Calu3 (cell line): ENCODE measurements at places on chromosomes 3 and 15. TPM values are rescaled to one million over a fixed set of nuclear protein-coding genes. Genes with fewer than 3 reads are reported as not detected.

GRCh38 chr3:160454995-160455394, 5.4 kb upstream of the TRIM59 start:
- no peak overlapping the region for H3K4me3 ChIP-seq
- no peak overlapping the region for H3K27ac ChIP-seq
- peaks cover 10% of the 10 kb centered on the region for H3K4me1 ChIP-seq
- no peak for DNase-seq
- H3K27me3 ChIP-seq: peaks cover 19% of the 10 kb centered on the region
- H3K36me3 ChIP-seq: peaks cover 6% of the 10 kb centered on the region

DNA sequence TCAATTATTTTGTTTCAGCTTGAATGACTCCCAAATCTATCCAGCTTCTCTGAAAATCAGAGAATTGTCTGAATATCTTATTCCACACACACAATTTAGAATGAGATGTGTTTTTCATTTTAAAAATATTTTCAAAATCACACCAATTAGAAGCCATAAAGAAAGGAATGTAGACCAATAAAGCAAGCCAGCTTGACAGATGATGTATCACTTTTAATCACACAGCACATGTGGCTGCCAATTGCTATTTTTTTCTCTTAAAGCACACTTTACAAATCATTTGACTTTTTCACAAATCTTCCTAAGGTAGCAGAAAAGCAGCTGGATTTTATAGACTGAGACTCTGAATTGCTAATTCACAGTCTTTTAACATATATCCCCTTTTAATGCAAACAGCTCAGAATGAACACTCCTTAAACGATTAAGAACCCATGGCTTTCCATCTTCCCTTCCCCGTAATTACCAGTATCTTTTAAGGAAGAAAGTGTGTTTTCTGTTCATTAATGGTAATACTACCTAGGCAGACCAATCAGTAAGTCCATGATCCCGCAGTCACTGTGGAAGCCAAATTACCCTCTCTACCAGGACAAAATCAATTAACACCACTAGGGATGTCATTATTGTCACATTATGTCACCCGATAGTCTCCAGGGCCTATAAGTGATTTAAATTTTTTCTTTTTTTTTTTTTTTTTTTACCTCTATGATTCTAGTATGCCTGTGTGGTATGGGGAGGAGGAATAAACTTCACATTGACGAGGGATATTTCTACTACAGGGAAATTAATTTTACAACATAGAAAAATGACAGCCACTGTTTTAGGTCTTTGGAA, 250.0 kb upstream of the VEPH1 start:
- H3K27me3 ChIP-seq: peaks cover 8% of the 10 kb centered on the region
- no peak for DNase-seq
- H3K27ac ChIP-seq: no peak overlapping the region
- H3K36me3 ChIP-seq: no peaks in the 10 kb centered on the region
- H3K4me1 ChIP-seq: no peaks in the 10 kb centered on the region

- H3K4me3 ChIP-seq: no peak overlapping the region
- no peak for DNase-seq
- H3K27ac ChIP-seq: no peak overlapping the region
- no peaks in the 10 kb centered on the region for H3K36me3 ChIP-seq
These were observed 54.0 kb downstream of the KCNH8 start for GRCh38 chr3:19202303-19202702.

DNA sequence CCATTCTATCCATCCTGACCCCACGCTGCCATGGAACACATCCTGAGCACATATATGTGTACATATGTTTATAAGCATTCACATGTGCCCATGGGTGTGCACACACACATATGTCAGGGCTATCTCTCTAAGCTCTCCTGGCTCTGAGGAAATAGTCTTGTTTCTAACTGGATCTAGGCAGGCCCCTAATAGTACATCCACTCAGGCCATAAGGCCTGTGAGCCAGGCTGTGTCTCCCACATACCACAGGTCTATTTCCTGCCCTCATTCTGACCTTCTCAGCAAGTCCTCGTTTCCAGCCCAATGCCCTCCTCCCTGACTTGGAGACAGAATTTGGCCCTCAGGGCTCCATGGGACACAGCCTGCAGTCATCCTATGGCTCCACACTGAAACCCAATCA, 284.8 kb upstream of the CTNNB1 start:
- no peaks in the 10 kb centered on the region for H3K27me3 ChIP-seq
- H3K27ac ChIP-seq: no peak overlapping the region
- H3K4me3 ChIP-seq: no peak overlapping the region
- DNase-seq: no peak
- H3K4me1 ChIP-seq: peaks cover 30% of the 10 kb centered on the region
- no peaks in the 10 kb centered on the region for H3K36me3 ChIP-seq

DNA sequence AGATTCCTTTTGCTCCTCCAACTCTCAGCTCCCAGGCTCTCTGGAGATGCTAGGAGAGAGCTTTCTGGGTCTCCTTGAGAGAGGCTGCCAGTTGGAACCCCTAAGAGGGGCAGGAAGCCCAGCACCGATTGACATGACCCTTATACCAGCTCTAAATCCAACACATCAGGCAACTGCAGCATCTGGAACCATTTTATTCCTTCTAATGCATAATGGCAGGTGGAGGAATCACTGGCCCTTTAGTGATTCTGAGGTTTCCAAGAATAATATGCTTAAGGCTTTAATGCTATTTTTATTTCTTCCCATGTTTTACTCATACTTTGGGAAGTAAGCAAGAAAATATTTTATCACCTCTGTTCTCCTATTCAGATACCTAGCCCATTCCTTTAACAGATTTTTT, 60.3 kb upstream of the TEX264 start:
- H3K36me3 ChIP-seq: no peaks in the 10 kb centered on the region
- no peak overlapping the region for H3K27ac ChIP-seq
- H3K4me1 ChIP-seq: no peaks in the 10 kb centered on the region

- no peaks in the 10 kb centered on the region for H3K27me3 ChIP-seq
- H3K36me3 ChIP-seq: no peaks in the 10 kb centered on the region
- no peak for DNase-seq
- H3K27ac ChIP-seq: no peak overlapping the region
These were observed 239.1 kb downstream of the ISL2 start for GRCh38 chr15:76575679-76576078.

DNA sequence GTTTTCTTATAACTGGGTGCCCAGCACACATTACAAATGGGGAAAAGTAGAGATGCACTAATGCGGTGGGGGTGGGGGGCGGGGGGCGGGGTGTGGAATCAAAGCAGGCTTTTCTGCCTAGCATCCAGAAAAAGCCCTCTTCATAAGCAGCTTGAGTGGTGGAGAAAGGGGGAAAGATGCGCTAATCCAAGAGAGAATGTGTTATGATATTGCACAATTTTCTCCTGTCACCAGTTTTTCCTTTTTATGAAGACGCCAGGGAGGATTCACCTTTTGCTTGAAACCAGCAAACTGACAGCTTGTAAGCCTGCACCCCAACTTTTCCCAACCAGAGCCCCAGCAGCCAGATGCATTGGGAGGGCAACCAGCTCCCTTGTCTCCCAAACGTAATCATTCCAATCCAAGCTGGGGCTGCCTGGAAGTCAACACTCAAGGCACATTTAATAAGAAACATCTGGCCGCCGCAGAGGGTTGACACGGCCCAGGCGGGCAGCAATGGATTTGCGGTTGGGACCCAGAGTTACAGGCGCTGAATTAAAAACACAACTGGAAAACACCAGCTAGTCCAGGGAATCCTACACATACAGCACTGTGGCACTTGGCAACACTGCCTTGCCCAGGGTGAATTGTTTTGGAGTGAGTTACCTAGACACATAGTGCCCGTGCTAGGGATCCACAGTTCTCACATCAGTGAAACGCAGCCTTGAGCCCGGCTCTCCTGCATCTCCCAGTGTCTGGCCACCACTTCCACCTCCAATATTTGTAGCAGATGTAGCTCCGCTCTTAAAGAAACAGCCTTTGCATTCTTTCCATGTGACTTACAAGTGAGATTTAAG, 218.5 kb upstream of the PRICKLE2 start:
- no peak overlapping the region for H3K27ac ChIP-seq
- H3K27me3 ChIP-seq: peaks cover 21% of the 10 kb centered on the region
- peaks cover 6% of the 10 kb centered on the region for H3K36me3 ChIP-seq
- no peak for DNase-seq
- peaks cover 15% of the 10 kb centered on the region for H3K4me1 ChIP-seq

DNA sequence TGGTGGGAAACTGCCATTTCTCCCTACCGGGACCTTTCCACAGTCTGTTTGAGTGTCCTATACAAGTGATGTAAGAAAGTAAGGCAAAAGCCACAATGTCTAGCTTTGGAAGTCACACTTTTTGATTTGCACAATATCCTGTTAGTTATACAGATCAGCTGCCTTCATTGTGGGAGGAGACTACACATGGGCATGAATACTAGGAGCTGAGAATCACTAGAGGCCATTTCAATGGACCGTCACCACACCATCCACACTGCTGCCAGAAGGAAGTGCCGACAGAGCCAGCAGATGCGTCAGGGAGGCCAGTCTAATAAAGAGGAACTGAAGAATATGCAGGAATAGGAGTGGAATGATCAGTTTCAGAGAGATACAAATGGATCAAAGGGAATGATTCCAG, 65.8 kb downstream of the SCN11A start:
- no peaks in the 10 kb centered on the region for H3K36me3 ChIP-seq
- peaks cover 30% of the 10 kb centered on the region for H3K27me3 ChIP-seq
- DNase-seq: no peak
- H3K4me3 ChIP-seq: no peak overlapping the region

DNA sequence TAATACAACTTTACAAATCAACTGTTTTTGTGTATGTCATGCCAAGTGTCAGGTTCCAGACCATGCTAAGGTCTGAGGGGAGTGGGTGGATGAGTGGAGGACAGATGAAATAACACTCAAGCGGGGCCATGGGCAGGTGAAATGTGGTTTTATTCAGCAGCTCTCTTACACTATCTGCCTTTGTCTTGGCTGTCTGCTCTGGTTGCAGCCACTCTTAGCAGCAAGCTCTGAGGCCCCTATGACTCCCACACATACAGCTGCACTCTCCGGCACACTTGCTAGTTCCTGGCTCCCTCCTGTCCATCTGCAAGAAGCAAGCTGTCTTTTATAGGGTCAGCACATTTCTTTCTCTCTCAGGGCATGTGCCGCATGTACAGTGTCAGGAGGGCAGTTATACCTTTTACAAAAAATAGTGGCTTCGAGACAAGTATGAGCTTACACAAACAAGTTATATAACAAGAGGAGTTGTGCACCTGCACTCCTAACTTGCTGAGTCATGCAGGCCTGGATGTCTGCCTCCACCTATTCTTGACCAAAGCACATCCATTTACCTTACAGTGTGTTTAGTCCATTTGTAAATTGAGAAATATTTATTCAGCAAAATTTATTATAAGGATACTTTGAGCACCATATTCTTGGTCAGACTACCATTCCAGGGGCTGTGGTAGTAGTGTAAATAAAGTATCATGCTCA, 683.7 kb upstream of the CBLB start:
- no peaks in the 10 kb centered on the region for H3K27me3 ChIP-seq
- H3K27ac ChIP-seq: no peak overlapping the region
- no peak overlapping the region for H3K4me3 ChIP-seq
- no peaks in the 10 kb centered on the region for H3K4me1 ChIP-seq

- no peak overlapping the region for H3K27ac ChIP-seq
- H3K36me3 ChIP-seq: no peaks in the 10 kb centered on the region
- H3K27me3 ChIP-seq: no peaks in the 10 kb centered on the region
- no peaks in the 10 kb centered on the region for H3K4me1 ChIP-seq
- no peak overlapping the region for H3K4me3 ChIP-seq
These were observed 118.4 kb upstream of the ROBO1 start for GRCh38 chr3:79886204-79886603.

GRCh38 chr3:64354221-64354620, 129.0 kb upstream of the PRICKLE2 start:
- no peaks in the 10 kb centered on the region for H3K27me3 ChIP-seq
- H3K4me1 ChIP-seq: peaks cover 24% of the 10 kb centered on the region
- H3K27ac ChIP-seq: no peak overlapping the region
- no peaks in the 10 kb centered on the region for H3K36me3 ChIP-seq
- no peak for DNase-seq

- no peak overlapping the region for H3K27ac ChIP-seq
- no peak for DNase-seq
- no peaks in the 10 kb centered on the region for H3K27me3 ChIP-seq
- no peak overlapping the region for H3K4me3 ChIP-seq
These were observed 68.9 kb downstream of the RNF13 start for GRCh38 chr3:149881879-149882278.

GRCh38 chr3:87307805-87308204, 31.4 kb upstream of the POU1F1 start:
- no peak overlapping the region for H3K4me3 ChIP-seq
- DNase-seq: no peak
- H3K36me3 ChIP-seq: no peaks in the 10 kb centered on the region
- H3K4me1 ChIP-seq: peaks cover 29% of the 10 kb centered on the region
- no peaks in the 10 kb centered on the region for H3K27me3 ChIP-seq

DNA sequence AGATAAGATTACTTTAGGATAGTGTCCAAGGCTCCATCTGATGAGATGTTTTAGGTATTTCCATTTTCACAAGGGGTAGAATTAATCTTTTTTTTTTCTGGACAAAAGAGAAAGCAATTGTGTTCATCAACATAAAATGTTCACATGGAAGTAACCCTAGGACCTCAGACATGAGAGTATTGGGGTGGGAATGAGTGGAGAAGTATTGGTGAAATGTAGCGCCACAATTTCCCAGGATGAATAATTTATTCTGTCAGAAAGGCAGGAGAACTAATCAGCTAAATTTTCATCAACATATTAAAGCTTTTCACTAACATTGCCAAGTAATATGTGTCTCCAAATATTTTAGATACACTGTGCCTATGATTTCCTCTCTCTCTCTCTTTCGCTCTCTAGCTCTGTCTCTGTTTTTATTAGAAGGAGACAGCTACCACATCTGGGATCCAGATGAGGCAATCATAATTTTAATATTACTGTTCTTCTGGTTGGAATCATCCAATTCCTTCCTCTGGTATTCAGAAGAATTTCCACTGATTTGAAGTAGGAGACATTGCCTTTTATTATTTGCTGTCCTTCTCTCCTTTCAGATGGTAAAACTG, 21.6 kb upstream of the ZNF280D start:
- H3K4me1 ChIP-seq: peaks cover 24% of the 10 kb centered on the region
- DNase-seq: no peak
- no peaks in the 10 kb centered on the region for H3K36me3 ChIP-seq
- H3K4me3 ChIP-seq: no peak overlapping the region

- H3K4me3 ChIP-seq: no peak overlapping the region
- no peaks in the 10 kb centered on the region for H3K4me1 ChIP-seq
- no peaks in the 10 kb centered on the region for H3K27me3 ChIP-seq
- DNase-seq: no peak
- H3K36me3 ChIP-seq: no peaks in the 10 kb centered on the region
These were observed 474.9 kb downstream of the ROBO2 start for GRCh38 chr3:77514766-77515165.

Gene TMIE
- total RNA-seq: 0.26 TPM in 1 of 2 replicates, not detected in the other

Gene SGO1
- total RNA-seq: 29.4 and 30.2 TPM in 2 replicates

Gene FEZF2
- total RNA-seq: not detected in 2 replicates

Gene PLCB2
- total RNA-seq: 37.3 and 43.1 TPM in 2 replicates

Gene SEMA7A
- total RNA-seq: 67.6 and 74.8 TPM in 2 replicates

Gene SETD5
- total RNA-seq: 132 and 158 TPM in 2 replicates
